Activated CD8-positive, alpha-beta T cell treated with anti-CD3 and anti-CD28 coated beads for 36 hours (primary cell): ENCODE measurements at places on chromosomes 6 and 20. TPM values are rescaled to one million over a fixed set of nuclear protein-coding genes. Genes with fewer than 3 reads are reported as not detected.

DNA sequence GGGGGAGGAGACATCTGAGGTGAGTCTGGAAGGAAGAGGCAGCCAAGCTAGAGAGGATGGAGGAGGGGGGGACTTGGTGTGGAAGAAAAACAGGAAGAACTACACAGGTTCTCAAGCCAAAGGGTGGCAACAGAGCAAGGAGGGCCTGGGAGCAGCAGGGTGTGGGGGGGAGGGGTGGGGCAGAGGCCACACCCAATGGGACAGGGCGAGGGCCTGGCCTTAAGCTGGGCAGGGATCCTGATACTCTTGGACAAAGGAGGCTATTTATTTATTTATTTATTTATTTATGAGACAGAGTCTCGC, 359.0 kb downstream of the ZFAND3 start:
- DNase-seq: no peak

- no peak for DNase-seq
Observed at GRCh38 chr6:148999501-148999900, 252.7 kb downstream of the UST start.

GRCh38 chr20:20492521-20493332, 124.8 kb downstream of the INSM1 start:
- no peak for DNase-seq

DNA sequence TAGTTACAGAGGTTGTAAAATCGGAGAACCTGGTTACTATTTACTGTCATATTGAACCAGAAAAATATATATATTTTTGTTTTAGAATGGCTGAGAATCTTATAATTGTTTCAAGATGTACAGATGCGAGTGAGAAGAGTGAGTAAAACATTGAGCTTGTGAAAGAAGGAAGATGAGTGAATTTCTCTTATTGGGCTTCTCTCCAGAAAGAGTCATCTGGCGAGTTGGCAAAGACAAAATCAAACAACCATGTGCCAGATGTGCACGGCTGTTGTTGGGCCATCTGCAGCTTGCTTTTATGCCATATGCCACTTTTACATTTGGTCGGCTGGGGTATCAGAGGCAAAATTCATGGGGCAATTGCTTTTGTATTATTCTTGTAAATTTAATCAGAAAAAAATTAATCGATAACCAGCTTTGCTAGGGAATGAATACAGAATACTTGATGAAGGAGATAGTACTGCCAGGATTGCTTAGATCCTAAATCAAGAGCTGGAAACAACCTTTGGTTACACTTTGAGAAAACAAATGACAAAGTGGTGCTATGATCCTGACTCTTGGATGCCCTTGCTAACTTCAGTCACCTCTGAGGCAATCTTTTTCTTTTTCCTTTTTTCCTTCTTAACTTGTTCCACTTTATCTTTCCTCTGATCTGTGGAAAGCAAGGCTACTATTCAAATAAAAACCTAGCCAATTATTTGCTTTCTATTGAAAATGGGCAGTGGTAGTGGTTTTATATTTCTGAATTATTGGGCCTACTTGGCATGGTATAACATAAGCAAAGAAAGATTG, 97.1 kb upstream of the GRIK2 start:
- DNase-seq: no peak

GRCh38 chr20:36311854-36312723, 6.0 kb downstream of the DLGAP4 start:
- DNase-seq: no peak

DNA sequence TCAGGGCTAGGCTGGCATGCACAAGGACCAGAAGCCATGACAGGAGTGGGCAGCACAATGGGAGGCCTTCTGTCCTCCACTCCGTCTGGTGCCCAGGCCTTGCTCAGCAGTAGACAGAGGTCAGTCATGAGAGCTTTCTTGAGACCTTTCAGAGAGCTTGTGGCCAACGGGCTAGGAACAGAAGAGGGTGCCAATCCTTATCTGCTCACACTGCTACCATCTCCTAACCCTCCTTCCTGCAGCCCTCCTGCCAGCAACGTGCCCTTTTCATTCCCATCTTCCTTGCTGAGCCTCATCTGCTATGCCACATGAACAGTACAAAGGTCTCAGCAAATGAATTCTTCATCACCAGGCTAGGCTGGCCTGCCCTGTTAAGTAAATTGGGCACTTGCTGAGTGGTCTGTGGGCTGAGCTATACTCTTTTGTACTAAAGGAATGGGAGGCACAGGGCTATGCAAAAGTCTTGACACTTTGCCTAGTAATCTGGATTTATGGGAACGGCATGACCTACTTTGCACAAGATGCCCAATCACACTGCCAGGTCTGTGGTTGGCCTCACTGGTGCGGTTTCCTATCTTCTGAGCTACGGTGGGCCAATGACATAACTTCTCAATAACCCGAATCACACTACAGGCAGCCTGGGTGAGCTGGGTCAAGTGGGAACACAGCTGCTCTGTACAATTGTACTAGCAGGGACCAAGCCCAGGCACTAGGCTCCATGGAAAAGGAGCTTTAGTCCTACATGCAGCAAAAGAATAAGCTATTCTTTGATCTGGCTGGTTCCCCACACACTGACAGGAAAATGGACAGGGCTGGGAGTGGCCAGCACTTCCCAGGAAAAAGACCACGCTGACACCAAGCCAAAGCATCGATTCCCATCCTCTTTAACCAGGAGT, 47.8 kb downstream of the ELOVL5 start:
- peak; percentile 38 for DNase-seq

GRCh38 chr6:49915035-49915434, 48.7 kb upstream of the CRISP1 start:
- no peak for DNase-seq

GRCh38 chr6:20927130-20927860, 393.0 kb downstream of the CDKAL1 start:
- DNase-seq: no peak

- no peak for DNase-seq
Observed at GRCh38 chr6:25709761-25710160, 44.8 kb upstream of the SLC17A4 start.

- no peak for DNase-seq
Observed at GRCh38 chr6:107612762-107613415, 123.0 kb downstream of the SOBP start.

- no peak for DNase-seq
Observed at GRCh38 chr6:152318278-152318677, 318.9 kb downstream of the SYNE1 start.

DNA sequence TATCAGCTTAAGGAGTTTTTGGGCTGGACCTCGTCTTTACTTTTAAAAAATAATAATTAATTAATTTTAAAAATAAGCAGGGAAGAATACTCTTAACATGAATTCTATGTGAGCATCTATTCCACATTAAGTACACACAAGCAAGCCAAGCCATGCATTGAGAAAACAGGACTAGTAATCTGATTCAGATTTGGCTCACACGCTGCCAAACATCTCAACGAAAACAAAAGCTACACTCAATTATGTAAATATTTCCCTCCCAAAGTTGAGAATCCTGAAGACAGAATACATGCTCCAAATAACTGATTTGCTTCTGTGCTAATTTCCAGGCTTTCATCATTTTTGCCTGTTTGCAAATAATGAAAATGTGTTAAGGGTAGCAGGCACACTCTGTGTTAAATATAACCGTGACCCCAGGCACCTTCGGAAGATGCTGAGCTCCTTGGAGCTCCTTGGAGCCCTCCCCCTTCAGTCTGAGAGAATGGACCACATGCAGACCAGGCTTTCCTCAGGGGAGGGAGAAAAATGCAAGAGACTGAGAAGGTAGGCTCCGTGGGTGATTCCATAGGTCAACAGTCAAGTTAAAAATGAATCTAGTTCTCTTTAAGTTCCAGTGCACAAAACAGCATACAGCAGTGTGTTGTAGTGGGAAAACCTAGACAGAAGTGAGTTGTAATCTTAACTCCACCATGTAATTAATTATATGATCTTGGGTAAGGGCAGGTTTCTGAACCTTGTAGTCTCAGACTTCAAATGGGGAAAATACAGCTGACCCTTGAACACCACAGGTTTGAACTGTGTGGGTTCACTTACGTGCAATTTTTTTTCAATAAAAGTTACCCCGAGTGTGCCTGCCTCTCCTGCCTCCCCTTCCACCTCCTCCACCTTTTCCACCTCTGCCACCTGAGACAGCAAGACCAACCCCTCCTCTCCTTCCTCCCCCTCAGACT, 161.3 kb upstream of the RREB1 start:
- DNase-seq: no peak

DNA sequence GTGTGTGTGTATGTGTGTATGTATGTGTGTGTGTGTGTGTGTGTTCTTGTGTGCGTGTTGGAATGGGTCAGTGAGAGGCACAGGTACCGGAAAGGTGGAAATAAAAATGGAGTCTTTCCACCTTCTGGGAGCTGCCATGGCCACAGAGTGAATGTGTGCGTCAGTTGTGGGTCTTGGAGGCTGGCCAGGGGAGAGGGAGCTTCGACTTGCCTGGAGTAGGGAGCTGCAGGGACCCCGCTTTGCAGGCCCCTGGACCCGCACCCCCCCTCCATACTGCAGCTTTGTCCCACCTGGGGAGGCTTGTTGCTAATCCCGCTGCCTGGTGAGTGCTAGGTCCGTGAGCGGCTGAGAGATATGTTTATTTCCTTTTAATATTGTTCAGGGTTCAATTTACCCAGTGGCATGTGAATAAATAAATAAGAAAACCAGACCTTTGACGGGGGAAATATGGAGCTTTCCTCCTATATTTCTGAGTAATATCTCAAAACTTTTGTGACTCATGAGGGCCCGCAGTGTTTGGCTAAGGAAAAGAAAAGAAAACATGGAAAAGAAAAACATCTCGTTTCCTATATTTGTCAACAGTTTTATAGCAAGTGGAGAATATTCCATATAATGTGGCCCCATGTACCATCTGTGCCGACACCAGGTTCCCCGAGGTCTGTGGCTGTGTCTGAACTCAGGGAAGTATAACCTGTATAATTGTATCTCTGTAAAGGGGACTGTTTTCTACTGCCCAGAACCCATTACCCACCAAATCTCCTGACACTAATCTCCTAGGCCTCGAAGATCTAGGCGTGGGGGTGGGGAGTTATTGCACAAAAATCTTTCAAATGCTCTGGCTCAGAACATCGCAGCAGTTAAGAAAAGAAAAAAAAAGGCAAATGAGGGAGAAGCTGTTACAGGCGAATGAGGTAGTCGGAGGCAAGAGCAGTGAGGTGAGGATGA, 24.6 kb upstream of the CCDC167 start:
- DNase-seq: no peak

GRCh38 chr6:14735956-14736486, 509.8 kb upstream of the JARID2 start:
- DNase-seq: peak; percentile 71

DNA sequence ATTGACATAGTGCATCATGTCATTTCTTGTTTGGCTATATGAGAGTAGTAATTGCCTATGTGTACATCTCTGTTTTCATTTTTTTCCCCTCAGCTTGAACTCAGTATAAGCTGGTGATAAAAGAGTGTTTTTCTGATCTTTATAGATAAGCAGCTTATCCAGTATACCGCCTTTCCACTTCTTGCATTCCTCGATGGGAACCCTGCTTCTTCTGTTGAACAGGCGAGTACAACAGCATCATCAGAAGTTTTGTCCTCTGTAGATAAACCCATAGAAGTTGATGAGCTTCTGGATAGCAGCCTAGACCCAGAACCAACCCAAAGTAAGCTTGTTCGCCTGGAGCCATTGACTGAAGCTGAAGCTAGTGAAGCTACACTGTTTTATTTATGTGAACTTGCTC, 32.3 kb downstream of the HSF2 start:
- DNase-seq: no peak

- no peak for DNase-seq
Observed at GRCh38 chr6:16555550-16555949, 205.7 kb downstream of the ATXN1 start.

GRCh38 chr6:40328386-40328985, 258.7 kb downstream of the LRFN2 start:
- peak; percentile 59 for DNase-seq

GRCh38 chr20:37737826-37738420, 44.1 kb downstream of the CTNNBL1 start:
- DNase-seq: no peak

DNA sequence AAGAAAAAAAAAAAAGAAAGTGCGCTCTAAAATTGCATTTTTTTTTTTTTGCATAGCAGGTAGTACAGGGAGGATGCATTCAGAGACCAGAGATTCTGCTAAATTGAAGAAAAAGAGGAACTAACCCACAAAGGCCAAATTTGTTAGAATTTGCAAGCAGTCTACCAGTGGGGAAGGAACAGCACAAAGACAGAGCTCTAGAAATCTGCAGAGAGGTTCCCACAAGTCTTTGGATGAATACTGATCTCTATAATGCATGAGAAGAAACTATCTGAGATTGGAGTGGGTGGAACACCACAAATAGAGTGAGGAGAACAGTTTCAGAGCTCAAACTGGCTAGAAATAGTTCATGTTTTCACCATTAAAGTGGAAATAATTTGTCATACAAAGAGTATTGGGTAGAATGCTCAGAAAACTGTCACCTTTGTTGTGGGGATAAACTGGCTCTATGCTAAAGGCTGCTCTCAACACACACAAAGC, 79.6 kb upstream of the AHI1 start:
- DNase-seq: no peak

DNA sequence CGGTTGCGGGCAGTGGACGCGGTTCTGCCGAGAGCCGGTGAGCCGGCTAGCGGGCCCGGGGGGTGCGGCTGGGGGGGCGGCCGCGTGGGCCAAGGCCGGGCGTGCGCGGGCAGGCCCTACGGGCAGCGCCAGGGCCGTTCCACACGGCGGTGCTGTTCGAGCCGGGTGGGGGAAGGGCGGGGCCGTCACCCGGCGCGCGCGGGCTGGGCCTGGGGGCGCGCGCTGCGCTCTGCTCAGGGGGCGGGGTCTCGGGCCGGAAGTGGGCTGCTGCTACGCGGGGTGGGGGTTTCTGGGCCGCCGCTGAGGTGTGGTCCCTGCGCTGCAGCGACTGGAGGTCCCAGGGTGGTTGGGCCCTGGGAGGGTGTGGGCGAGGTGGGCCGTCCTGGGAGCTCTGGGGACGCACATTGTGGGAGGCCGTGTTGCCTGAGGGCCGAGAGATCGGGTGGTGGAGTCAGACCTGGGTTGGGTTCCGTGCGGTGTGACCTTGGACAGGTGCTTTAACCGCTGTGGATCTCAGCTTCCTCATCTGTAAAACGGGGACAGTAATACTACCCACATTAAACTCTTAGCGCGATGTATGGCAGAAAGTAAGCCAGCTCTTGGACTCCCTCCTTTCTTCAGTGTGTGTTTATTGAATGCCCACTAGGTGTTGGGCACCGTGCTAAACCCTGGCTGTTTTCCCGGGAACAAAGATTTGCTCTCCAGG, 391 bp downstream of the MAPRE1 start:
- DNase-seq: peak; percentile 83

Gene HCRTR2
- not detected for total RNA-seq

Gene STX11
- 19.4 TPM for total RNA-seq

Gene GPX5
- total RNA-seq: not detected

Gene TMEM74B
- total RNA-seq: 1.8 TPM

Gene BMP7
- not detected for total RNA-seq
